ENCODE measurements at places on chromosomes 6 and 20.

- no peak for DNase-seq
- H3K27me3 ChIP-seq: peaks cover 17% of the 10 kb centered on the region
- no peak overlapping the region for H3K4me3 ChIP-seq
- H3K4me1 ChIP-seq: no peaks in the 10 kb centered on the region
- no peaks in the 10 kb centered on the region for H3K36me3 ChIP-seq
- H3K27ac ChIP-seq: no peak overlapping the region
Measured at GRCh38 chr20:58196402-58197184, 31.9 kb downstream of the ANKRD60 start.

DNA sequence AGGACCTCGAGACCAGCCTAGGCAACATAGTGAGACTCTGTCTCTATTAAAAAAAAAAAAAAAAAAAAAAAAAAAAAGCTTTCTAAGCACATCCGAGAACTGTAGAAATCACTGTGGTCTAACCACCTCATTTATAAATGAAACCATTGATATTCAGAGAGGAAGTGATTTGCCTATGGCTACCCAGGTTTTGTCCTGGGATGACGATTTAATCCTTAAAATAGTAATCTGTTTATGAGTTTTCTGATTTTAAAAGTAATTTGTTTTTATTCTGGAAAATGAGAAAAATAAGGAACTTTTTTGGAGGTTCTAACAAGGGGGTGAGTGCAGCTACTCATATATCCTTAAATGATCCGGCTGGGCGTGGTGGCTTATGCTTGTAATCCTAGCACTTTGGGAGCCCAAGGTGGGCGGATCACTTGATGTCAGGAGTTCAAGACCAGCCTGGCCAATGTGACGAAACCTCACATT is 6.5 kb upstream of the BTN3A2 start:
- DNase-seq: no peak
- no peak overlapping the region for H3K4me3 ChIP-seq
- H3K36me3 ChIP-seq: no peaks in the 10 kb centered on the region

- no peak overlapping the region for H3K27ac ChIP-seq
- no peaks in the 10 kb centered on the region for H3K4me1 ChIP-seq
- H3K27me3 ChIP-seq: peaks cover 10% of the 10 kb centered on the region
- no peak for DNase-seq
Measured at GRCh38 chr20:17786221-17786718, 86.5 kb downstream of the BANF2 start.

- no peak overlapping the region for H3K4me3 ChIP-seq
- no peak for DNase-seq
- peaks cover 44% of the 10 kb centered on the region for H3K27me3 ChIP-seq
- H3K36me3 ChIP-seq: no peaks in the 10 kb centered on the region
- H3K27ac ChIP-seq: no peak overlapping the region
Measured at GRCh38 chr20:46893877-46894578, 615 bp upstream of the EYA2 start.

DNA sequence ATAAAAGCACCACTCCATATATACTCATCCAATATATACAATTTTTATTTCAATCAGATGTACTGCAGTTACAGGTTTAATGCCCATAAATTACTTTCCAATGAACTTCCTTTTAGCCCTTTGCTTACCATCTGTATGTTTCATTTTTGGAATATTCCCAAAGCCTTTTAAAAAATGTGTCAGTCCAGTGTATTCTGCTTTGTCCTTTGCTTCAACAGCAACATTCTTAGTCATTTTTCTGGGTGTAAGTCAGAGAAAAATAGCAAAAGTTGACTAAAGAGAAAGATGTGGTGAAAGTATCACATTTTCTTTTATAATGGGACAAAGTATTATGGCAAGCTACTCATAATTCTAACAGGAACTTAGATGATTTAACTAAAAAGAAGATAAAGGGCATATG is 15.2 kb downstream of the DSE start:
- no peak overlapping the region for H3K4me3 ChIP-seq
- DNase-seq: no peak
- no peaks in the 10 kb centered on the region for H3K36me3 ChIP-seq

- no peaks in the 10 kb centered on the region for H3K27me3 ChIP-seq
- no peak overlapping the region for H3K27ac ChIP-seq
- H3K4me3 ChIP-seq: no peak overlapping the region
- DNase-seq: no peak
- peaks cover 10% of the 10 kb centered on the region for H3K4me1 ChIP-seq
Measured at GRCh38 chr6:113625850-113626249, 231.3 kb upstream of the MARCKS start.

DNA sequence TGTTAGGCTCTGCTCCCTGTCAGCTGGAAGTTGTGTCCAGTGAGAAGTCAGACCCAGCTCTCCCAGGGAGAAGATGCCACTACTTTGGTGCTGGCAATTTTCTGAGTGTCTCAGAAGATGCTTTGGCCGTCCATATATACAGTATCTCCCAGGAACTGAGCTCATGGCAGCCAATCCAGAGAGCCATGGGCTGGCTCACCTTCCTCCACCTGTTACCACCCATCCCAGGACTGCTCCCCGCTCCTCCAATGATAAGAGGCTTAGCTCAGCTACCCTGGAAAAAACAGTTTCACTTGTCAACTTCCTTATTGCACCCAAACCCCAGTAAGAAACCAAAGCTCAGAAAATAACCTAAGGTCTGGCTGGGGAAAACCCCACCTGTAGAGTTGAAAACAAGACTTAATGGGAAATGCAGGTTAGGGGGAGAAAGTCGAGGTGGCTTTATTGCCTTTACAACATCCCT is at the start of gene BNIP5:
TSS of gene BNIP5 (minus strand) at position 110 of the 463 bp plus-strand sequence. CDS start 6,198 bp downstream, outside the sequence.
- H3K4me1 ChIP-seq: peaks cover 5% of the 10 kb centered on the region
- no peak for DNase-seq
- peaks cover 41% of the 10 kb centered on the region for H3K27me3 ChIP-seq
- no peak within 1 kb of the TSS for H3K27ac ChIP-seq
- no peak within 1 kb of the TSS for H3K4me3 ChIP-seq

- no peaks in the 10 kb centered on the region for H3K36me3 ChIP-seq
- H3K4me1 ChIP-seq: no peaks in the 10 kb centered on the region
- no peak for DNase-seq
- no peak overlapping the region for H3K27ac ChIP-seq
Measured at GRCh38 chr6:102641426-102641825, 1247.9 kb downstream of the GRIK2 start.

GRCh38 chr20:20549704-20550103 is 162.7 kb downstream of the RALGAPA2 start:
- no peaks in the 10 kb centered on the region for H3K36me3 ChIP-seq
- H3K27ac ChIP-seq: peak overlapping the region; percentile 90
- peak overlapping the region; percentile 34 for H3K4me3 ChIP-seq
- peak; percentile 93 for DNase-seq

- H3K27me3 ChIP-seq: no peaks in the 10 kb centered on the region
- DNase-seq: no peak
- H3K4me1 ChIP-seq: peaks cover 2% of the 10 kb centered on the region
- no peak overlapping the region for H3K4me3 ChIP-seq
Measured at GRCh38 chr6:144162977-144163376, 12.7 kb downstream of the STX11 start.

- H3K27me3 ChIP-seq: peaks cover 3% of the 10 kb centered on the region
- no peak overlapping the region for H3K27ac ChIP-seq
- no peaks in the 10 kb centered on the region for H3K4me1 ChIP-seq
- no peaks in the 10 kb centered on the region for H3K36me3 ChIP-seq
- no peak overlapping the region for H3K4me3 ChIP-seq
- DNase-seq: no peak
Measured at GRCh38 chr20:63047267-63047666, 40.5 kb upstream of the BHLHE23 start.

DNA sequence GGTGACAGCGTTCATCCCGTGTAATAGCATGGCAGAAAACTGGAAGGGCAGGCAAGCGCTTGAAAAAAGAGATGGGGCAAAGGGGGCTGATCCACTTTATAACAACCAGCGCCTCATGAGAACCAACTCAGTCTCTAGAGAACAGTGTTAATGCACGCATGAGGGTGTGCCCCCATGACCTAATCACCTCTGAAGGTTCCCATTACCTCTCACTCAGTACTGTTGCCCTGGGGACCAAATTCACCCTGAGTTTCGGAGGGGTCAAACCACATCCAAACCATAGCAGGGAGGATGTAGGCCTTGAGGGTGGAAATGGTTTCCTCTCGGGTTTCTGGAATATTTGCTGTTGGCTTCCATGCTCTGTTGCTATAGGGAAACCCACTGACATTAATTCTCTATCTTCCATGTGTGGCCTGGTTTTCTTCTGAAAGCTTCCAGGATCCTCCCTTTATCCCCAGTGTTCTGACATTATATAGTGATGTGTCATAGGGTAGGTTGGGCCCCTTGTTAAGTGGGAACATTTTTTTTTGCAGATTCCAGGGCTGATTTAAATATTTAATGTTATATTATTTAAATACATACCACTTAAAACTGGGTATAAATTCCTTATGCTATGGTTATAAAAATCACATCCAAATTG is 65.2 kb downstream of the PPP1R14C start:
- peak overlapping the region; percentile 74 for H3K27ac ChIP-seq
- H3K27me3 ChIP-seq: no peaks in the 10 kb centered on the region
- H3K4me3 ChIP-seq: no peak overlapping the region
- H3K36me3 ChIP-seq: no peaks in the 10 kb centered on the region
- peaks cover 45% of the 10 kb centered on the region for H3K4me1 ChIP-seq
- DNase-seq: no peak

GRCh38 chr6:118981884-118982574 is 47.1 kb upstream of the MCM9 start:
- H3K27ac ChIP-seq: no peak overlapping the region
- no peak overlapping the region for H3K4me3 ChIP-seq
- H3K27me3 ChIP-seq: no peaks in the 10 kb centered on the region
- no peaks in the 10 kb centered on the region for H3K4me1 ChIP-seq

DNA sequence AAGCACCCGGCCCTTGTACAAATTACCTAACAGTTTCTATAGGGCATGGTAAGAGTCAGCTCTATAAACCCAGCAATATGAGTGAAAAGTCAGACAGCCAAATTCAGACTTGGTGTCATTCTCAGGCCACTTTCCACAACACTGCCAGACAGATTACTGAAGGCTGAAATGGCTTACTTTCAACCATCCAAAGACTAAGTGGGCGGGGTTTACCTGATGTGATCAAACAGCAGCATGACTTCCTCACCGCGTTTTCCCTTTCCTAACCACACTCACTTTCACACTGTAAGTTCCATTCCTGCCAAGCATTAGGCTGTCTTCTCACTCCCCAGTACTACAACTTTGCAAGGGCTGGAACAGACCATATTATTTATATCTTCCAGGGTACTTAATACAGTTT is 85.9 kb downstream of the SMLR1 start:
- no peaks in the 10 kb centered on the region for H3K27me3 ChIP-seq
- no peak for DNase-seq
- H3K27ac ChIP-seq: no peak overlapping the region
- no peak overlapping the region for H3K4me3 ChIP-seq
- no peaks in the 10 kb centered on the region for H3K36me3 ChIP-seq
- no peaks in the 10 kb centered on the region for H3K4me1 ChIP-seq

DNA sequence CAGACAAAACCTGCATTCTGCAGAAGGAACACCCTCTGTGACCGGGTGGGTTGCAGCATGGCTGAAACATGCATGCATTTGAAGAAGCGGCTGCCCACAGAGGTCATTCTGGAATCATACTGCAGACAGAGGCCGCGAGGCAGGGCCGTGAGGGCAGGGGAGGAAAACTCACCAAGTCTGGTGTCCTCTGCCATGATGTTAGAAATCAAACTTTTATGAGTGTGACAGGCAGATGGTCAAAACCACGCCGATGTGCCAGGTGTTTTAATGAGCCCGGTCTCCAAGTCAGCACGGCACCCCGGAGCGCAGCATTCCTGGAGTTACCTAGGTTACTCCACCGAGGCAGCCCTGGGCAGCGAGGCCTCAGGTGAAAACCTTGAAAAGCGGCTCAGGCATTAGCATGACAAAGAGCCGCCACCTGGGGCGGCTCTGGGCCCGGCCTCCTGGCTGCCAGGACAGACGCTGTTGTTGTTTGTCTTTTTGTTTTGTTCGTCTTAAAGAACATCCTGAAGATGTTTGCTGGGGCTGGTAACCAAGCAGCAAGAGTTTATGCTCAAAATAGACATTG is 255.6 kb downstream of the ERMARD start:
- no peak for DNase-seq
- no peaks in the 10 kb centered on the region for H3K36me3 ChIP-seq
- H3K4me3 ChIP-seq: no peak overlapping the region
- no peaks in the 10 kb centered on the region for H3K27me3 ChIP-seq

GRCh38 chr20:44074252-44075151 is 112.5 kb downstream of the JPH2 start:
- peaks cover 20% of the 10 kb centered on the region for H3K27me3 ChIP-seq
- no peaks in the 10 kb centered on the region for H3K4me1 ChIP-seq
- no peak for DNase-seq

DNA sequence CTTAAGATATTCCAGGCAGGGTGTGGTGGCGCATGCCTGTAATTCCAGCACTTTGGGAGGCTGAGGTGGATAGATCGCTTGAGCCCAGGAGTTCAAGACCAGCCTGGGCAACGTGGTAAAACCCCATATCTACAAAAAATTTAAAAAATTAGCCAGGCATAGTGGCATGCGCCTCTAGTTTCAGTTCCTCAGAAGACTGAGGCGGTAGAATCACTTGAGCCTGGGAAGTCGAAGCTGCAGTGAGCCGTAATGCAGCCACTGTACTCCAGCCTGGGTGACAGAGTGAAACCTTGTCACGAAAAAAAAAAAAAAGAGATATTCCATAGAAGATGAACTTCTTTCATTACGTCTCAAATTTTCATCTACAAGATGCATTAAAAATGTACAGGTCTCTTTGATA is 46.7 kb upstream of the ISM1 start:
- no peak for DNase-seq
- H3K27me3 ChIP-seq: no peaks in the 10 kb centered on the region
- no peak overlapping the region for H3K27ac ChIP-seq
- no peaks in the 10 kb centered on the region for H3K4me1 ChIP-seq
- no peaks in the 10 kb centered on the region for H3K36me3 ChIP-seq

DNA sequence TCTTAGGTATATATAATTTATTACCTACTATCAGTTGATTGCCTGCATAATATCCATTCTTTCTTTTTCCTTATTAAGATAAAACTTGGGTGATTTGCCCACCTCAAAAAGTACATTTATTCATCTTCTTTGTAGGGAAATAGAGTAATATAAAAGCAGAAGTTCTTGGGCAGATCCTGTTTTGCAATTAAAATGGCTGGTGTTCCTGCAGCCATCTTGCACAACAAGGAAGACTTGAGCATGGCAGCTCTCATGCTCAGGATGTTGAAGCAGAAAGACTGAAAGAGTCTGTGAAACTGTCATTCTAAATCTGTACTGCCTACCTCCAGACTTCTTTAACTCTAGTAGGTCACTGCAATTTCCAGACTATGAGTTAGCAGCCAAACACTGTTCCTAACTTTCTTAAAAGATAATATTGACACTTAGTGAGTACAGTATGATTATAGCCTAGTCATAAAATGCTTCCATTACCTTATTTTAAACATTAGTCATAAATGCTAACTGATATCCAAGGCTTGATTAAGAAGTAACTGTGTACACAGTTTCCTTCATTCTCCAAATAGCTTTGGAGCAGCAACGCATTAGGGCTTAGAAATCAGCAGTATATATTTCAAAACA is 24.6 kb upstream of the HTR1B start:
- no peak overlapping the region for H3K27ac ChIP-seq
- no peaks in the 10 kb centered on the region for H3K27me3 ChIP-seq
- H3K4me1 ChIP-seq: no peaks in the 10 kb centered on the region
